ENCODE measurements at places on chromosomes 16 and 17.

- DNase-seq, result no peak
These were observed 18.0 kb upstream of the MON1B start for GRCh38 chr16:77172951-77173350.

GRCh38 chr17:16191604-16192003 is 23.7 kb downstream of the NCOR1 start:
- no peak for DNase-seq

GRCh38 chr16:73713778-73714495 is 582.7 kb upstream of the PSMD7 start:
- DNase-seq, result no peak

DNA sequence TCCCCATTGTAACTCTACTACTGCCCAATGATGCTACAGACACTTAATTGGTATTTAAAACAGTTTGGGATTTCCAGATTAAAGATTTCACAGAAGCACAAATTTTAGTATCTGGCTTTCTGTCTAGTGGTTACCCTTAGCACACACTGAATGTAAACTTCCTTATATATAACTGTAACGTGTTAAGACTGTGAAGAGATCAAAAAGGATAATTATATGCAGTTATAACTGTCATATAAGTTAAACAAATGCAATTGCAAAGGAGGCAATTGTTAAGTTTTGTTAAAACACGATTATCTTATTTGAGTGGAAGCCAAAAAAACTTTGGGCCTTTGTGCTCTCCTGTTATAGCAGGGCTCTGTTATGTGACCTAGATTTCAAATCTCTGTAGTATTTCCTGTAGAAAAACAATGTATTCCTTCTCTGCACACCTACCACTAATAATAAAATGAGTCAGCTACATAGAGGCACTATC is 147.9 kb downstream of the STXBP4 start:
- no peak for DNase-seq
